ENCODE measurements at places on chromosomes 1 and 21.

GRCh38 chr1:162169031-162169790, 99.7 kb downstream of the NOS1AP start:
- no peak for DNase-seq

GRCh38 chr21:33984021-33984481, 68.4 kb upstream of the ATP5PO start:
- no peak for DNase-seq

GRCh38 chr1:229870381-229870780, 196.7 kb upstream of the GALNT2 start:
- no peak for DNase-seq

- DNase-seq, result no peak
Measured at GRCh38 chr1:82759035-82759434, 958.3 kb downstream of the ADGRL2 start.

GRCh38 chr1:903721-904271, 19.9 kb upstream of the SAMD11 start:
- no peak for DNase-seq

- no peak for DNase-seq
Measured at GRCh38 chr1:114104949-114105348, 48.7 kb downstream of the SYT6 start.

GRCh38 chr1:162388083-162388594, 6.6 kb downstream of the C1orf226 start:
- no peak for DNase-seq

DNA sequence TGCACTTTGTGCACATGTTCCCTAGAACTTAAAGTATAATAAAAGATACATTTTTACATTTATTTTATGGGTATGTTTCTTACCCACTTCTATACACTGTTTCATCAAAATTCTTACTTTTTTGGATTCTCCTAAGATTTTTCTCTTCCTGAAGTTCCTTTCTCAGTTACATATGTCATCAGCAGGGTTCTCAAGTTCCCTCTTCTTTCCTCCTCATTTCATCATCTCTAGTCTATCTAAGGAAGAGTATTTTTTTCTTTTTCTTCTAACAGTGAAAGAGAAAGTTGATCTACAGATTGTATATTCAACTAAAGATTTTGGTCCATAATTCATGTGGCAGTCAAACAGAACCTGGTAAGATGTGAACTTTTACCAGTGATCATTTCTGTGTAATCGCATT, 41.2 kb upstream of the CYYR1 start:
- DNase-seq, result no peak

- no peak for DNase-seq
Measured at GRCh38 chr1:117656202-117656641, 50.4 kb downstream of the TENT5C start.

DNA sequence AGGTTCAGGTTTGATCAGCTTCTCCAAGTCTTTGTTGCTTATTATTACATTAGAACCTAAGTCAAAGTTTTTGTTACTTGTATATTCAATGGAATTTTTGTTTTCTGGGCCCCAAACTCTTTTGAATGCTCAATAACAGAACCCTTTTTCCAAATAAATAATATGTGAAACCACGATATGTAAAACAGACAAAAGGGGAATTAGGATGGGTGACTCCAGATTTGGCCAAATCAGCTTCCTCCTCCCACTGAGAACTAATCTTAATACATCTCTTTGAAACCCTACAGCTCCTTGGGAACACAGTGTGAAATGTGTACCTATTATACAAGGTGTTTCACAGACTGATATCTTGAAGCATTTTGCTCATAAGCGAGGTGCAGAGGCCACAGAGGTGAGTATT, 67.0 kb upstream of the TNFSF18 start:
- no peak for DNase-seq

DNA sequence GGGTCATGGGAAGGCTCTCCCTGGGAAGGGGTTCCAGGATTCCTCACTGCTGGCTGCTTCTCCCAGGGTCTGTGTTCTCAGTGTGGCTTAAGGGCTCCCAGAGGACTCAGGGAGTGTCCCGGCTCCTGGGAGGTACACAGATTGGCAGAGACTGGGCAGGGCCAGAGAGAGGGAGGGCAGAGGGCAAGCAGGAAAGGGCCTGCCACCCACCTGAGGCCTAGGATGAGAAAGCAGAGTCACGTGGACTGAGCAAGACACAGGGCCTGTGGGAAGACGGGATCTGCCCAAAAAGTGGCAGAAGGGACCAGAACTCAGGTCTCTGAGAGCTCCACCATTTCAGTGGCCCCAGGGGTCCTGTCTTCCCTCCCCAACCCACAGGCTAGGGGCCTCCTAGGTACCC, 871 bp downstream of the SLFNL1 start:
- DNase-seq, result no peak

DNA sequence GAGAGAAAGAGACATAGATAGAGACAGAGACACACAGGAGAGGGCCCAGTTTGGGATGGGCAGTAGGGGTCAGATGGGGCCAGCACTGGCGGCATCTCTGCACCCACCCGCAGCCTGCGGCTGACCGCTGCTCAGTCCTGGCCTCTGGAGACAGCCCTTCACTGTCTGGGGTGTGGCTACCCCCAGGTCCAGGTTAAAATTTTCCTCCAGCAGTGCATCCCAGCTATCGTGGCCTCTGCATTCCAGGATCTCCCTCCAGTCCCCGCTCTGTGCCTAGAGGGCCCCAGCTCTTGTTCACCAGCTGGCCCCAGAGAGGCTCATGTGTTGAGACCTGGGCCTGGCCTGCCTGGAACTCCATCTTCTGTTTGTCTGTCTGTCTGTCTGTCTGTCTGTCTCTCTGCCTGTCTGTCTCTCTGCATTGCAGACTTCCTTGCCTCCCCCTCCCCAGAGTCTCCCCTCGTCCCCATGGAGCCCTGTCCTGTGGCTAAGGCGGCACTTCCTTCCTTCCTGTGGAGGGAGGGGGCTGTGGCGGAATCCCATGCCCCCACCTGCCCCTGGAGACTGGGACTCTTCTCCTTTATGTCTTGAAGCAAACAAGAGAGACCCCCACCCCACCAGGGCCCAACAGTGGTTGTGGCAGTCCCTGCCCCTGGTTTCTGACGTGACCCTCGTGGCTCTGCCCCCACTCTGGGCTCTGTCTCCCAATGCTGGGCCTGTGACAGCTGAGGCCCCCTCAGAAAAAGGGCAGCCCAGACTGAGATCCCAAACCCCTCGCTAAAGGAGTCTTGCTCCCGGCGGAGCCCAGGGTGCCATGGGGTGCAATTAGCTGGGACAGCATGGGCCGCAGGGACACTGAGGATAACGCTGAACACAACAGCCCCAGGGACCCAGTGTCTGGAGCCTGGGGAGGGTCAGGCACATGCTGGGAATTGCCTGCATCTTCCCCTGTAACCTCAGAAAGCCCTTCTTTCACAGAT, 241.8 kb downstream of the NPHP4 start:
- DNase-seq, result no peak

GRCh38 chr1:17245816-17246325, 3.0 kb upstream of the PADI3 start:
- DNase-seq, result no peak

GRCh38 chr1:24324903-24325302, 5.7 kb downstream of the GRHL3 start:
- DNase-seq, result no peak

GRCh38 chr1:17507915-17508314, 31.6 kb upstream of the ARHGEF10L start:
- no peak for DNase-seq
